Colonic mucosa (tissue), 4 donors: ENCODE measurements at places on chromosomes 16 and 17.

GRCh38 chr17:14746822-14747602 lies 446.1 kb downstream of the HS3ST3B1 start:
- no peaks in the 10 kb centered on the region for H3K27me3 ChIP-seq
- no peak for DNase-seq
- H3K4me3 ChIP-seq = no peak overlapping the region
- no peaks in the 10 kb centered on the region for H3K4me1 ChIP-seq
- H3K36me3 ChIP-seq = no peaks in the 10 kb centered on the region

DNA sequence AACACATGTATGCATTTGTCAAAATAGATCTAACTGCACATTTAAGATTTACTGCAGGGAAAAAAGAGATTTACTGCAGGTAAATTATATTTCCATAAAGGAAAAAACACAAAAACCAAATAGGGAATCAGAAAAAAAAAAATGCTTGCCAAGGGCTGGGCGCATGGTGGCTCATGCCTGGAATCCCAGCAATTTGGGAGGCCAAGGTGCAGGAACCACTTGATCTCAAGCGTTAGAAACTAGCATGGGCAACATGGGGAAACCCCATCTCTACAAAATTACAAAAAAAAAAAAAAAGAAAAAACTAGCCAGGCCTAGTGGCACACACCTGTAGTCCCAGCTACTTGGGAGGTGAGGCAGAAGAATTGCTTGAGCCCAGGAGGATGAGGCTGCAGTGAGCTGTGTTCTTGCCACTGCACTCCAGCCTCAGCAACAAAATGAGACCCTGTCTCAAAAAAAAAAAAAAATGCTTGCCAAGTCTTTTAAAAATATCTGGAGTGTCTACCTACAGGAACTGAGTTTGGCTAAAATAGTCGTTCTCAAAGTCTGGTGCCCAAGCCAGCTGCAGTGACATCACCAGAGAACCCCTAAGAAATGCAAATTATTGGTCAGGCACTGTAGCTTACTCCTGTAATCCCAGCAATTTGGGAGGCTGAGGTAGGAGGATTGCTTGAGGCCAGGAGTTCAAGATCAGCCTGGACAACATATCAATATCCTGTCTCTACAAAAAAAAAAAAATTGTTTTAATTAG lies 17.5 kb downstream of the TRIM25 start:
- no peak for DNase-seq
- no peaks in the 10 kb centered on the region for H3K27me3 ChIP-seq
- peaks cover 41% of the 10 kb centered on the region for H3K36me3 ChIP-seq

DNA sequence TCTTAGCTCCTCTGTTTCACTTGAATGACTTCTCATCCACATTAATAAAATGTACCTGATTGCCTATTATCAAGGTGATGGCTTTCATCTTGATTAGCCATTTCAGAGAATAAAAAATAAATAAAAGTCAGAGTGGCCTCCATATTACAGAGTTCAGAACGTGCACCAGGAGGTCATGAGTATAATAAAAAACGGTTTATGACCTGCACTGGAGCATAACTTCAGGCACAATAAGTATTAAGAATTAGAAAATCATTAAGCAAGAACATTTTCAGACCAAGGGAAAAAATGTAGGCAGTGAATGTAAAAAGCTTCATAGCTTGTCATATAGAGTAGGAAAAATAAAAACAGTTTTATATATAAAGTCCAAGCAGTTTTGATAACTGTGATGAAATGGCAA lies 11.4 kb downstream of the METTL9 start:
- no peaks in the 10 kb centered on the region for H3K36me3 ChIP-seq
- peaks cover 16% of the 10 kb centered on the region for H3K4me1 ChIP-seq
- H3K27ac ChIP-seq = no peak overlapping the region

DNA sequence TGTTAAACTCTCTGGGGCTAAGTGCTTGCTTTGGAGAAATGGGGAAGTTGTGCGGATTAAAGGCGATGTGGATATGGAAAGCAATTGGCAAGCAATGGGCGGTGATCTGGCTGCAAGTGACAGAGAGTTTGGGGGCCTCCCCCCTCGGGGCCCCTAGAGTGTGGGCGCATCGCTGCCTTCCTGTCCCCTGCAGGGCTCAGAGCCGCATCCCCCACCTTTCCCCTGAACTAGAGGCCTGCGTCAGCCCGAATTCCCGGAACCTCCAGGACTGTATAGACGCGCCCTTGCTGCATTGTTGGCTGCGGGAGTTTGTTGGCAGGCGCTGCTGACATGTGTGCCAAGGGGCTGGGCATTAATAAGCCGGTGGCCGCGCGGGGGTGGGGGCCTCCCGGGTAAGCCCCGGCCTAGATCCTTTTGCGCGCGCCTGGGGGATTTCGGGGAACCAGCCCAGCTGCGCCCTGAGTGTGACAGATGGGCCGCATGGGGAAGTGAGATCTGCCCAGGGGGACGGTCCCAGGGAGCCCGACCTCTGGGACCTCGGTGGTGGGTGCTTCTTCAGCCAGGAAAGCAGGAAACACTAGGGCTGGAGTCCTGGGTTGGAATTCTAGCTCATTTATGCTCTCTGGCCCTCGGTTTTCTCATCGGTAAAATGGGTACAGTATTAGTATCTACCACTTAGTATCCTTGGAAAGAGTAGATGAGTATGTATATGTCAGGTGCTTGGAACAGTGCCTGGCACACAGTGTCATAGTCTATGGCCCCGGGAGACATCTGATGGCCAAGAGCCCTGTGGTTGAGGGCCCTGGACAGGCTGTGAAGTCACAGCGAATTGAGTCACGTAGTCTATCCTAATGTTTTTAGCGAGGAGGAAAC lies 1.0 kb downstream of the EEF2K start:
- H3K27ac ChIP-seq = peak overlapping the region; percentile 89
- H3K36me3 ChIP-seq = no peaks in the 10 kb centered on the region
- H3K4me1 ChIP-seq = peaks cover 4% of the 10 kb centered on the region
- H3K27me3 ChIP-seq = no peaks in the 10 kb centered on the region
